ENCODE measurements at places on chromosomes 11 and 22.

GRCh38 chr22:28953976-28954880 is 70.9 kb downstream of the ZNRF3 start:
- DNase-seq: no peak

GRCh38 chr11:109197656-109198055 is 224.3 kb upstream of the C11orf87 start:
- no peak for DNase-seq

- DNase-seq: no peak
Measured at GRCh38 chr11:66336234-66337102, at the start of gene RIN1. Gene RIN1, minus strand, starts transcription at chr11:66336434. Its CDS starts 32 bp downstream, at chr11:66336402.

DNA sequence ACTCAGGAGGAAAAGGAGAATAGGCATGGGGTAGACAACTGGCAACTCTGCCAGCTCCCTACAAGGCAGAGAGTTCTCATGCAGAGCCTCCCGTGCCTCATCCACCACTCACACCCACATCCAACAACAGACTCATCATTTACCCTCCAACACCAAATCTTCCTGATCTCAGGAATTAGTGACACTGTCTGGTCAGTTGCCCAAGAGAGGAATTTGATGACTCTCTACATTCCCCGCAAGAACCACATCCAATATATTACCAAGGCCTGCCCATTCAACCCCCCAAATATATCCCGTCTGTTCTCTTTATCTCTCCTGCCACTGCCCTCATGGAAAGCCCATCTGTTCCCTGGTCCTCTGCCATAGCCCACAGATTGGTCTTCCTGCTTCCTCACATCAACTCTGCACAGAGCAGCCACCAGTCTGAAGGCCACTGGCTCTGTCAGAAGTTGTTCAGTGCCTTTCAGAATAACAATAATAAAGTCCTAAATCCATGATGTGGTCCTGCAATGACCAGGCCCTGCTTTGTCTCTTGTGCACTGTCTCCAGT is 57.5 kb upstream of the CD82 start:
- no peak for DNase-seq

DNA sequence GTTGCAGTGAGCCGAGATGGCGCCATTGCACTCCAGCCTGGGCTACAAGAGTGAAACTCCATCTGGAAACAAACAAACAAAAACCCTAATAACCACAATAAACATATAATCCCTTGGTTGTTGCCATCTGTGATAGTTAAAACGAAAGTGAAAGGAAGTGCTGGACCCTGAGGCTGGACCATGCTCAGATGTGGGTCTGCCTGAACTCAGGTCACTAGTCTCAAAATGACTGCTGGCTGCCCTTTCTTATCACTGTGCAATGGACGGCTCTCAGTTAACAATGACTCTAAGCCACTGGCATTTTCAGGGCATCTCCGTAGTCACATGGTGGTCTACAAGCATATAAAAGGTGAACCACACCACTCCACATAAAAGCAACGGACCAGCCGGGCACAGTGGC is 48.2 kb upstream of the FTH1 start:
- no peak for DNase-seq

GRCh38 chr22:20025401-20026203 is 4.7 kb downstream of the TANGO2 start:
- DNase-seq: no peak

DNA sequence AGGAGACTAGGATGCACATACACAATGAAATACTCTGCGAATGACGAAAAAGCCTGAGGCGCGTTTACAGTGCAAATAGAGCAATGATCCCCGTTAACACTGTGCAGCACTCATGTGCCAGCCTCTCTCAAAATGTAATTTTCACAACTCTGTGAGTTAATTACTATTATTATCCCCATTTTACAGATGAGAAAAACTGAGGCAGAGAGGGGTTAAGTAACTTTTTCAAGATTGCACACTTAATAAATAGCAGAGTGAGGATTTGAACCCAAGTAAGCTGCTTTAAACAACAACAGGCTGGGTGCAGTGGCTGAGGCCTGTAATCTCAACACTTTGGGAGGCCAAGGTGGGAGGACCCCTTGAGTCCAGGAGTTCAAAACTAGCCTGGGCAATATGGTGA is 21.6 kb upstream of the SYT12 start:
- DNase-seq: no peak

GRCh38 chr11:40168414-40168813 is 1291.0 kb downstream of the LRRC4C start:
- no peak for DNase-seq

DNA sequence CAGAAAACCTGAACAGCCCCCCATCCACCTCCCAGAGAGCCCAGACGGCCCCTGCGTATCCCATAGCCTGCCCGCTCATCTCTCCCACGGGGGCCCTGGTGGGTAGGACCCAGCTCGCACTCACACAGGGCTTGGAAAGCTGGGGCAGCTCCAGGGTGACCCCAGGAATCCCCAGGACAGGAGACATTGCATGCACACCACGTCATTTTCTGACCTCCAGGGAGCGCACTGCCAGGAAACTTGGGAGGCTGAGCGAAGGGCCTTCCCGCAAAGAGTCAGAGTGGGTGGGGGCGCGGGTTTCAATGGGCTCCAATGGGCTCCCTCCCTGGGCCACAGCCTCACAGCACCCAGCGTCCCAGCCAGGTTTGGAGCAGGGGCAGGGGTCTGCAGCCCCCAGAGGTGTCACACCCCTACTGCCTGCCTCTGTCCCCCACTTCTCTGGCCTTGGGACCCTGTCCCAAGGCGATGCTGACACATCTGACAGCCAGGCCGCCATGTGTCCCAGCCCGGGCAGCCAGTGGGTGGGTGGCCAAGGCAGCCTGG is 8.2 kb upstream of the SYT8 start:
- DNase-seq: no peak

- DNase-seq: no peak
Measured at GRCh38 chr22:37518509-37519267, 527 bp downstream of the CARD10 start.

DNA sequence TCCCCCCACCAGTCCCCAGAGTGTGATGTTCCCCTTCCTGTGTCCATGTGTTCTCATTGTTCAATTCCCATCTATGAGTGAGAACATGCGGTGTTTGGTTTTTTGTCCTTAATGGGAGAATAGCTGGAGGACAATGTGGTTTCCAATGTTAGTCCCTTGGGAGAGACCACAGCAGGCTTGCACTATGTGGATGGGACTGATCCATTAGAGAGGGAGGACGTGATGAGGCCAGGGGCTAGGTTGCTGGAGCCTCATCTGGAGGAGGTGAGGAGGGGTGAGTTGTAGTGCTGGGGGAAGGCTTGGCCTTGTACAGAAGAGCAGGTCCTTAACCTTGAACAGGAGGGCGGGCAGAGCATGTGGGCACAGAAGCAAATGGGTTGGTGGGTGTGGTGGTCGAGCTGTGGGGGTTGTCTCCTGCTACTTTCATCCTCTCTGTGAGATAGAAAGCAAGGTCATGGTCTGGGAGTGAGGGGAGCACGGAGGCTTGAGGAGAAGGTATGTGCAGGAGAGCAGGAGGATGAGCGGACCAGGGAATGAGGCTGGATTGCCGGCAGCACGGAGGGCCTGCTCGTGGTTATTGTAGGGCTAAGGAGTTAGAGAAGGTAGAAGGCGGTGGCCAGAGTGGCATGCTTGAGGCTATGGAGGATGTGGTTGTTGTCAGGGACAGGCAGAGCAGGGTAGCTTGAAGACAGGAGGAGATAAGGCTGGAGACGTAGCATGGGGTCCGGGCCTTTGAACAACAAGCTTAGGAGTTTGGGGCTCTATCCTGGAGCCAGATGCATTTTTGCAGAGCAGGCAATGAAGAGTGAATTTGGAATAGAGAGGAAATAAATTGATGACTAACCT is 11.2 kb upstream of the SREBF2 start:
- no peak for DNase-seq

DNA sequence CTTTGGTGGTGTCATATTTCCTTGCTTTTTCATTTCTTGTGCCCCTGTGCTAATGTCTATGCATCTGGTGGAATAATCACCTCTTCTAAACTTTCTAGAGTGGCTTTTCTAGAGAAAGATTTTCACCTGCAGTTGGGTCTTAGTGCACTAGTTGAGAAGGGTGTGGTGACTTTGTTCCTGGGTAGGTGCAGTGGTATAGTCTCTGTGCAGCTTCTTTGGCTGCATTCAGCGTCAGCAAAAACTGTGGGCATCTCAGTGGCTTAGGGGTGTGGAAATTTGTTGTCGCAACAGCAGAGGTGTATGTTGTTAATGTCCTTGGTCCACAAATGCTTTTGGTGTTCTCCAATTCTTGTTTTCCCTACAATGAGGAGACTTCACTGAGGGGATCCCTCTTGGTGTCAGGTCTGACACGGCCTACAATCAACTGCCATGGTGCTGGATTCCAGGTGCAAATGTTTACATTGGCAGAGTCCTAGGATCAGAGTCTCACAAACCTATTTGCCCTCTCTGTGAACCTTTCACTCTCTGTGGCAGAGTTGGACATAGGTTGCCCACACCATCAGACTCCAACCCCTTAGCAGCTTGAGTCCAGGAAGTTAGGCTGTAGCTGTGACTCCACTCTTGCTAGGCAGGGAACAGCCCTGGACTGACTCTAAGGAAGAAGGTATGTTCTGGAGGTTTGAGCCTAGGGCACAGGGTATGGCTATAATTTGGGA is 48.8 kb downstream of the GDPD4 start:
- no peak for DNase-seq

Data from activated CD4-positive, alpha-beta T cell treated with anti-CD3 and anti-CD28 coated beads, Interleukin-2, amount 50 U/mL, for 24 hours (primary cell).